ENCODE measurements at places on chromosomes 12 and 14.

DNA sequence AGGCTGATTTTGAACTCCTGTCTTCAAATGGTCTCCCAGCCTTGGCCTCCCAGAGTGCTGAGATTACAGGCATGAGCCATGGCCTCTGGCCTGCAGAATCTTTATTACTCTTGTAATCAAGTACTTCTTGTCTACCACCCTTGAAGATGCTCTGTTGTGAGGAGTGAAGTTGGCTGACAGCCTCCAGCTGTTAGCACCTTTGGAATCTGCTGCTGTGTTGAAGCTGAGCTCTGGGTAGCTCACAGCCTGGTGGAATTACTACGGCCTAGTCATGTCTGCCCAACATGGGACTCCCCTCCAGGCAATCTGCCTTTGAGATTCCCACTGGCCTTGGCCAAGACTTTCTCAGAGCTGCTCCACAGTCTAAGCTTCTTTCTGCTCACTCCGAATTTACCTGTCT lies 5.8 kb upstream of the C12orf75 start:
- DNase-seq = no peak

GRCh38 chr12:47950856-47951468 lies 12.4 kb upstream of the TMEM106C start:
- no peak for DNase-seq

- peak; percentile 54 for DNase-seq
Observed at GRCh38 chr12:120265473-120266179, at the start of gene PXN. TSS of gene PXN (minus strand) at chr12:120265730. CDS start at chr12:120265629, 101 bp downstream.

- no peak for DNase-seq
Observed at GRCh38 chr12:40146800-40147797, 41.2 kb upstream of the SLC2A13 start.

DNA sequence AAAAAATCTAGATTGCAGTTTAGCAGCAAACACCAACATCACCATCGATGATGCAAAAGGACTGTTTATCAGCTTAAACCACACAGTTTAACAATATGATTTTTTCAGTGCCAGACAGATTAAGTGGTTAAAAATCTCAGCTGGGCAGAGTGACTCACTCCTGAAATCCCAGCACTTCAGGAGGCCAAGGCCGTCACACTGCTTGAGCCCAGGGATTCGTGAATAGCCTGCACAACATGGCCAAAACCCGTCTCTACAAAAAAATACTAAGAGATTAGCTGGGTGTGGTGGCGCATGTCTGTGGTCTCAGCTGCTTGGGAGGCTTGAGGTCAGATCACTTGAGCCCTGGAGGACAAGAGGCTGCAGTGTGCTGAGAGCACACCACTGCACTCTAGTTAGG lies 8.9 kb downstream of the RSRC2 start:
- DNase-seq = no peak

DNA sequence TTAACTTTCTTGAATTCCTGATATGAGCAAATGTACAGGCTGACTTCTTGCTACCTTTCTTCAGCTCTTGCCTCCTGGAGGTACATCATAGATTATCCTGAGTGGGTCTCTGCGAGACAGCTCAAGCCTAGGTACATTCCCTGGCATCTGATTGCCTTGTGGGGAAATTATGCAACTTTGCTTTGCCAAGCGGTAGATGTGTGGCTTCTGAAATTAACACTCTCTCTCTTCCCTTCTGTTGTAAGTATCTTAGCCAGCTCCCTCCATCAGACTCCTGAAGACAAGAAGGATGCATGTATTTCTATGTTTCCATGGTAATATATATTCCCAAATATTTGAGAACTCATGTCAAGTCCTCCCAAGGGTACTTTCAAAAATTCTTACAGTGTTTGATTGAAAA lies 16.2 kb upstream of the SLC16A7 start:
- DNase-seq = no peak

GRCh38 chr14:69581316-69581935 lies 6.8 kb upstream of the CCDC177 start:
- DNase-seq = no peak

DNA sequence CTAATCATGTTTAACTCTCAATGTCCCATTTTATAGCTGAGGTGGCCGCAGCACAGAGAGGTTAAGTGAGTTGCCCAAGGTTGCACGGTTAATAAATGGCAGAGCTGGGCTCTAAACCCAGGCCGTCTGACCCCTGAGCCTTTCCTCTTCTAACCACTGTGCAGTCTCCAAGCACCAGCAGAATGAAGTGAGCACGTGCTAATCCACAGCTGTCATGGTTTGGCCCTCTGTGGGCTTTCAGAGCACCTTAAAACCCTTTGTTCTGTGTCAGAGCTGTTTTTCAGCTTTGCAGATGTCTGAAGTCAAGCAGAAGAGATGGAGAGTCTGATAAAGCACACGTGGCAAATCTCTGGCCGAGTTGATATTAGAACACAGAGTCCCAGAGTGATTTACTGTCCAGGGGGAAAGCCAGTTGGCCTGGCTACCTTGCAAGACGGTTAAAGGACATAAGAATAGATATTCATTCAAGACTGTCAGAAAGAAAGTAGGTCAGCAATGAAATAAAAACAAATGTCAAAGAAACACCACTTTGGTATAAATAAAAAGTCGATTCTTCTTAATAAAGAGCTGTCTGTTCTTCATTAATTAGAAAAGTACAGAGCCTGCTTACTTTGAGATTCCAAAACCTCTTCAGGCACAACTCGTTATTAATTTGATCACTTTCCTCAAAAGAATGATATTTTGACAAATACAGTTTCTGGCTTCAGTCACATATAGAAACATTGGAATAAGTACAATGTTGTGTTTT lies 107.3 kb downstream of the CRADD start:
- DNase-seq = no peak

GRCh38 chr12:85559127-85559526 lies 277.1 kb downstream of the RASSF9 start:
- no peak for DNase-seq

DNA sequence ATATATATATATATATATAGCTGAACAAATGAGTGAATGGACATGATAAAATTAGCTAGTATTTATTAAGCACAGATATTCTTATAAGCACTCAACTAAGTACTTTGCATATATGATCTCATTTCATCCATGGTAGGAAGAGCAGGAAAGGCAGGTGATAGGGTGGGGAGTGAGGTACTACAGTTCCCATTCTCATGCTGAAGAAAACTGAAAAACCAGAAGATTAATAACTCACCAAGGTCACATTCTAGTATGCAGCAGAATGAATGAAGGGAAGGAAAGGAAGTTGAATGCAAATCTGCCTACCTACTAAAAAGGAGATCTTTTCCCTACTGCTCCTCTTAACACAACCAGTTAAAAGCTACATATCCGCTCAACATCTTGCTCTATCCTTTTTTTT lies 298.1 kb upstream of the TMPO start:
- DNase-seq = no peak

DNA sequence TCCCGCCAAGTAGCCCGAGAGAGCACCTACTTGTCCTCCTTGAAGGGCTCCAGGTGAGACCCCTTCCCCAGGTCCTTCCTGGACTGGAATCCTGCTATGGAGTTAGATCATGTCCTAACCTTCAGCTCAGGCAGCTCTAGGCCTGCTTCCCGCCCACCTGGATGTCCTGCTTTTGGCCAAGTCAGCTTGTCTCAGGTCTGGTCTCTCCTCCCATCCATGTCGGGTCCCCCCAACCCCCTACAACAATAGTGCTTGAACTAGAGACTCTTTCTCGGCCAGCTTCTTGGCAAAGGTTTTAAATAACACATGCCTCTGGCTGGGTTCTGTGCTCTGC lies 3.6 kb downstream of the NAB2 start:
- no peak for DNase-seq

DNA sequence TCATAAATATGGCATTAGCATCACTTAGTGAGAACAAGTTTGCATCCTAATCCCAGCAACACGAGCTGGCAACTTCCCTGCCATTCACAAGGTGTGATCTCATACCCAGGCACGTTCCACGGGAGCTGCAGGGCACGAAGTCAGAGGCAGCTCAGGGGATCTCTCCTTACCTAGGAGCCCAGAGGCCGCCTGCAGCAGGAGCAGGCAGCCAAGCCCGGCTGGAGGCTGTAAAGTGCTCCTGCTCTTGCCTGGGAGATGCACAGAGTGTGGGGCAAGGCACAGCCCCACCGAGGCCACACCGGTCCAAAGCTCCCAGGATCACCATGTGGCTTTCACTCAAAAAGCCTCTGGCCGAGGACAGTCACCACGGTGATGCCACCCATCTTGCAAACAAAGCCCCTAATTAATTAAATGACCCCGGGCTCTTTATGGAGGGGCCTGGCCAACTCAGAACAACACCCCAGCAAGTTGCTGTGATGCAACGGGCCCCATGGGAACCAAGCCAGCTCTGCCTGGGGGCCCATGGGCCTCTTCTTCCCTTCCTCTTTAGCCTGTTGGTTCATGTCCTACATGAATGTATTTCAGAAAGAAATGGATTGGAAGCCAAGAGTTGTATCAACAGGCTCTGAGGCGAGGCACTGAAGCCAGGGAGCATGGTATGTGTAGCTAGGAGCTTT lies 26.5 kb downstream of the NUAK1 start:
- no peak for DNase-seq

- no peak for DNase-seq
Observed at GRCh38 chr12:101596172-101596571, 1.4 kb downstream of the MYBPC1 start.

DNA sequence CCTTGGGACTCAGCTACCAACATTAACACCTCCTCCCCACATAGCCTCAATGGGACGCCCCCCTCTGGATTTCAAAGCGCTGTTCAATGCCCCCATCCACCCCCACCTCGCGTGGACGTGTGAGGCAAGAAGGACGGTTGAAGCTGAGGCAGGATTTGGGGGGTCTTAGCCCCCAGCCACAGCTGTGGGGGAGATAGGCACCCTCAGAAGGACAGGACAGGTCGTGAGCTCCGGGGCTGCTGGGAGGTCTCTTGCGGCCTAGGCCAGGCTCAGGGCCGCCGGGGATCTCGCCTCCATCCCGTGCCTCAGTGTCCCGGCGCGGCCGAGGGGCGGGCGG lies 8.3 kb upstream of the SP7 start:
- DNase-seq = no peak

DNA sequence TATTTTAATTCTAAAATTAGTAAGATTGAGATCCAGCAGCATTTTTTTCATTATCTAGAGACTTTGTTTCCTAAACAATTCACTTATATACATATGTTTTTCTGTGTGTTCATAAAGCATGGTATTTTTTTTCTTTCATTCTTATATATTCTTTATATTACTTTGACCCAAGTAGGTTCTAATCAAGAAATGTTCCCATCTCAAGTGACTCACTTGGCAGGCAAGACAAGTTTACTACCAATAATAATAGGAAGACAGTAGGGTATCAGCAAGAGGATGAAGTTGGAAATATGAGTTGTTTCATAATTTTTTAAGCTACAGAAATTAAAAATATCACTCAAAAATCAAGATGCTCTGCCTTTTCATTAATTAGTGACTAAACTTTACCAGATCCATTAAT lies 613.4 kb upstream of the ATP2B1 start:
- no peak for DNase-seq

DNA sequence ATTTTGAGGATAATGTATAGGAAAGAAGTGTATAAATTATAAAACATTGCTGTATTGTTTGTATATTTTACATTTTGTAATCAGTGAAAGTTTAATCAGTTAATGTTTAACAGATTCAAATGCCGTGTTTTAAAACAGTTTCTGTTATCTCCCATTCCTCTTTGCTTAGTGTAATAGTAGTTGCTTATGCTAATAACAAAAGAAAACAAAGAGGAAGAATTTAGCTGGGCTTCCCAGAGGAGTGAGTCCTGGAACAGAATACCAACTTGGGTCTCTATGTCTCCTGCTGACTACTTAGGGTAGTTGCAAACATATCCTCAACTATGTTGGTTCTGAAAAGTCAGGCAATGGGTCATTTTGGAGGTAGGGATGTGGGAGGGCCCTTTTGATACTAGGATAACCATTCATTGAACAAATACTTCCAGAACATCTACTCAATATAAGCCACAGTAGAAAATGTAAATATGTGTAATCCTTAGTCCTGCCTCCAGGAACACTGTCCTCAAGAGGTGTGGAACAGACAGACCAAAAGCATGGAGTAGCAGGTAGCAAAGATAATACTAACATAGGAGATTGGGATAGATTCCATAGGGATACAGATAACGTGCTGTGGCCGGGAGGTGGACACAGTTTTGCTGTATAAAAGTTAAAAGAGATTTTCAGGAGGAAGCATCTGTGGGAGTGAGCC lies 36.1 kb upstream of the EVL start:
- no peak for DNase-seq

- DNase-seq = no peak
Observed at GRCh38 chr14:28061006-28061405, 705.6 kb upstream of the FOXG1 start.

- no peak for DNase-seq
Observed at GRCh38 chr14:38186216-38186615, 21.5 kb upstream of the SSTR1 start.

- DNase-seq = no peak
Observed at GRCh38 chr12:69425417-69425816, 44.8 kb upstream of the FRS2 start.

- no peak for DNase-seq
Observed at GRCh38 chr12:50425589-50426258, 25.0 kb downstream of the LARP4 start.

GRCh38 chr12:22105542-22105941 lies 59.5 kb downstream of the CMAS start:
- no peak for DNase-seq

- DNase-seq = no peak
Observed at GRCh38 chr14:102971836-102972606, 49.6 kb downstream of the AMN start.

DNA sequence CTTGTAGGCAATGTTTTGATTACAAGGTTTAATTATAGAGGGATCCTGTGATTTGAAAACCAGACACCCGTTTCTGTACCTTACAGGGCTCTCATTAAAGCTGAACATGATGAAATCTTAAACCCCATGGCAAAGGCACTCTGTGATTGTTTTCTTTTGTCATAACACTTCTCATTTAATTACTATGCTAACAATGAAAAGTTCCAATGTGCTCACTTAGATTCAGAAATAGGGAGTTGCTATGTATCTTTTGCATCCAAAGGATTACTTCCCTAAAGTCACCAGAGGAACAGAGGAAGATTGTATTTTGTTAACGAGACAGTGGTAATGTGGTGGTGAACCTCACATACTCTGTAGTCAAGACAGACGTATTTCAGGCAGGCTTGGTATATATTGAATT lies 81.5 kb upstream of the MYF6 start:
- DNase-seq = no peak

GRCh38 chr12:113683574-113683973 lies 211.9 kb upstream of the LHX5 start:
- DNase-seq = no peak

DNA sequence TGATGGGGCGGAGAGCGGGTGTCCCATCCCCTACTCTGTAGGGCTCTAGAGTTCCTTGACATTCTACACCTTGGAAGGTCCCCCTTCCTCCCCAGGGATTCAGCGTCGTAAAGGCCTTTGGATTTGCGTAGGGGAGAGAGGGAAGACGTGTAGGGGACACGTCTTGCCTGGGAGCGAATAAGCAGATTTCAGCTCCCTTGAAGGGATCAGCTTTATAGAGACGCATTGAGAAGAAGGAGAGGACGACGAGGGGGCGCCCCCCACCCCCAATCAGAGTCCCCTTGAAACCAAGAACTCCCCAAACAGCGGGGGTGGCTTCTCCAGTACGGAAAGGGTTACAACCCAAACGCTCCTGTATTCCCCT lies 324 bp downstream of the CALCOCO1 start:
- DNase-seq = no peak

- DNase-seq = no peak
Observed at GRCh38 chr12:24679126-24679525, 269.8 kb downstream of the BCAT1 start.
